ENCODE measurements at places on chromosomes 2 and 18.
A peak's percentile ranks its signal among the peaks of the same experiment; 100 is the strongest.

DNA sequence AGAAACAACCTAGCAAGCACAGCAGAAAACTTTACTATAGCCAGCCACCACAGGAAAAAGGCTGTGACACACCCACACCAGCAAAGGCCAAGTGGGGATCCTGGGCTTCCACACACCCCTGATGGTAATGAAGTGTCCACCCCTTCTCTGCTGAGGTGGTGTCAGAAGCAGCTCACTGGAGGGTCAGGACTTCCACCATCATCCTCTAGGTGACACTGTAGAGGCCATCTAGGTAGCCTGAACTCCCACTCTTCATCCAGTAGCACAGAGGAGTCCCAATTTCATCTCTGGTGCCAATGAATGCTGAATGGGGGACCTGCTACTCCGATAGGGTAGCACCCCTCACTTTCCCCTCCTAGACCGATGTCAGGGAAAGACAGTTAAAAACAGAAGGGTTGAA is 1544.4 kb downstream of the LRP1B start:
- peak; percentile 15 for DNase-seq

- DNase-seq, result no peak
Measured at GRCh38 chr2:54321047-54321446, 65.0 kb upstream of the TSPYL6 start.

GRCh38 chr18:6482198-6482977 is 67.7 kb upstream of the L3MBTL4 start:
- DNase-seq, result peak; percentile 62

DNA sequence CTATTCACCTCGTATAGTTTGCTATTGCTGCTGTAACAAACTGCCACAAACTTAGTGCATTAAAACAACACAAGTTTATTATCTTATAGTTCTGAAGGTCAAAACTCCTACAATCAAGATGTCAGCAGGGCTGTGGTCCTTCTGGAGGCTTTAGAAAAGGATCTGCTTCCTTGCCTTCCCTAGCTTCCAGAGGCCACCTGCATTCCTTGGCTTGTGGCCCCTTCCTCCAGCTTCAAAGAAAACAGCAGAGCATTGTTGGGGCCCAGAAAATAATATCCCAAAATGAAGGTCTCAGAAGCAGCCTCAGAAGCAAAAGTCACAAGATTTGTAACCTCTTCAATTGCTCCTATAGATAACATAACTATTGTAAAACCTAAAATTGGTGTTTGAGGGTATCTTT is 100.6 kb downstream of the HNRNPLL start:
- DNase-seq, result no peak
